Cardiac muscle cell (in vitro differentiated cells and primary cell): ENCODE measurements at places on chromosomes 6 and 20.

GRCh38 chr6:143952060-143952778 is 55.8 kb downstream of the PLAGL1 start:
- DNase-seq: no peak

DNA sequence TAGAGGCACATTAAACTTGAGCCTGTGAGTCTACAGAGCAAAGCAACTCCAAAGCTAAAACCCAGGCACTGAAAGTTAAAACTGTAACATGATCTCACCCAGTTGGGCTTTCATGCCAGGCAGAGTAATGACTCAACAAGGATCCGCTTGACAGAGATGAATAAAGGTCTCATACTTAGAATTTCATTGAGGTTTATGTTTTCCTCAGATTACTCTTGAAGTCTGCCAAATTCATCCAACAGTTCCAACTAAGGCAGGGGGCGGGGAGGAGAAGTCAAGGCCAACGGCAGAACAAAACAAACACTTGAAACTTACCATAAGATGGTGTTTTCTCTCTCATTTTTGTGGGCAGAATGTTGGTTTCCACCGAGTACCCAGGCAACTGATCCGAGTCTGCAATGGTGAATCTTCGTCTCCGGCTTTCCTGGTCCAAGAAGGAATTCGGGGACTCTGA is 54.0 kb upstream of the IPCEF1 start:
- peak; percentile 97 for DNase-seq

DNA sequence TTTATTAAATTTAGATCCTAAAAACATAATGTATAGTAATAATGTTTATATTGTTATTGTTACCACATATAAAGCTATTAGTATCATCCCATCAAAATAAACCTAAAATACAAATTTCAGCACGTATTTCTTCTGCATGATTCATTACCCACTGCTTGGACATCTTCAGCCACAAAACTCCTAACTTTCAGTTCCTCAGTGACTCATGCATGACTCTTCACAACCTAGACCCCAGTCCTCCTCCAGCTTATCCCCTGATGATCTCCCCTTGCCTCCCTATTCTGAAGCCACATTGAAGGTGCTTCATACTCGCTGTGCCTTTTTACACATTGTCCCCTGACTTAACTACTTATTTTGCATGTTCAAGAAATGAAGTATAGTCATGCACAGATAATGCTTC is 11.2 kb upstream of the GPRC6A start:
- no peak for DNase-seq

DNA sequence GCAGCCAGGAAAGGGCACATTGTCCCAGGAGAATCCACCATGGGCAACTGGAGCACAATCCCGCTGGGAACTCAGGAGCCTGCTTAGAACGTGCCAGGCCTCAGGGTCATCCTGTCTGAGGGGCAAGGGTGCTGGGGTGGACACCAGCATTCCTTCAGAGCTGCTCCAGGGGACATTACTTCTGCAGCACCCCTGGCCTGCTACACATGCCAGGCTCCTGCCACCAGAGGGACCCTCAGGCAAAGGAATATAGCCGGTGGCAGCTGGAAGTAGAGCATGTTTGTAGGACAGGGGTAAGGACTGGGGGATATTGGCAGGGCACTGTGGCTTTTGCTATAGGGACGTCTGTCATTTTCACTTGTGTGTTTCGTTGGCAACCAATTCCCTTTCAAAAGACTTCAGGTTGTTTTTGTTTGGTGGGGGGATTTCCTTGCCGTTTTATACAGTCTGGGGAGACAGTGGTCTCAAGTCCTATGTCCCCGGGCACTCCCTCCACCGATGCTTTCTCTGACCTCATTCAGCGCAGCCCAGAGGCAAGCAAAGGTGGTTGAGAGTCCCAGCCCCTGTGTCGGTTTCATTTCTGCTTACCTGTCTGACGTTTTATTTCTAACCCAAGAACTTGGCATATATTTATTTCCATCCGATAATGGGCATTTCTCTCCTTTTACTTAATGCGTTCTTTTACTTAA is 130.8 kb downstream of the JPH2 start:
- DNase-seq: peak; percentile 27

GRCh38 chr6:140784573-140784972 is 1348.2 kb upstream of the GJE1 start:
- DNase-seq: no peak

DNA sequence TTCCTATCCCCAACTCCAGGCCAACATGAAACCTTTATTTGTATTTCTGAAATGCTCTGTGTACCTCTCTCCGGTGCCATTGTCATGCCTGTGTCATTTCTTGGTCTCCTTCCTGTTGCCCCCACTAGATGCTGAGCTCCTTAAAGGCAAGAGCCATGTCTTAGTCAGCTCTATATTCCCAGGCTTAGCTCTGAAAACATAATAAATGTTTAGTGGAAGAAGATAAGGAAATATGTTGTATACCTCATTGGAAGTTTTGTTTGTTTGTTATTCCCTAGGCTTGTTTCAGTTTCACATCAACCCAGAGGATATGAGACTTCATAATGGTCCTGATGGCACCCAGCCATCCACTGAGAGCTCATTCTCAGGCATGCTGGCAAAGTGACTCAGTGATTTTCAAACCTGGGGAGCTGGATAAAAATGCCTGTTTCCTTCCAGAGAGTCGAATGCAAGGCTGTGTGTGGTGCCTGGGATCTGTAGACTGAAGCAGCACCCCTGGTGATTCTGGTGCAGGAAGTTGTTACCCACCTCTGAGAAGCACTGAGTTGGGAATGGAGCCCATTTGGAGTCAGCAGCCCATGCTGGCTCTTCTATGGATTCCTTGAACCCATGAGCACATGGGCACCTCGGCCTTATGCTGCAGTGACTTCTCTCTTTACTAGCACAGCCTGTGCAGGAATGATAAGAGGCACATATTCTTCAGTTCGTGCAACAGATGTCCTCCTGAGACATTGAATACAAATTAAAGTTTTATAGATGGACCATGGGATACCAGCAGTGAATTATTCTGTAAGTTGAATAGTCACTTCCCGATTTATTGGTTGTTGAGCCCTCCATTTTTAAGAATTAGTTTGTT is 205.2 kb downstream of the FARS2 start:
- no peak for DNase-seq
